Suppressor macrophage (primary cell): ENCODE measurements at places on chromosomes 7 and 10.

DNA sequence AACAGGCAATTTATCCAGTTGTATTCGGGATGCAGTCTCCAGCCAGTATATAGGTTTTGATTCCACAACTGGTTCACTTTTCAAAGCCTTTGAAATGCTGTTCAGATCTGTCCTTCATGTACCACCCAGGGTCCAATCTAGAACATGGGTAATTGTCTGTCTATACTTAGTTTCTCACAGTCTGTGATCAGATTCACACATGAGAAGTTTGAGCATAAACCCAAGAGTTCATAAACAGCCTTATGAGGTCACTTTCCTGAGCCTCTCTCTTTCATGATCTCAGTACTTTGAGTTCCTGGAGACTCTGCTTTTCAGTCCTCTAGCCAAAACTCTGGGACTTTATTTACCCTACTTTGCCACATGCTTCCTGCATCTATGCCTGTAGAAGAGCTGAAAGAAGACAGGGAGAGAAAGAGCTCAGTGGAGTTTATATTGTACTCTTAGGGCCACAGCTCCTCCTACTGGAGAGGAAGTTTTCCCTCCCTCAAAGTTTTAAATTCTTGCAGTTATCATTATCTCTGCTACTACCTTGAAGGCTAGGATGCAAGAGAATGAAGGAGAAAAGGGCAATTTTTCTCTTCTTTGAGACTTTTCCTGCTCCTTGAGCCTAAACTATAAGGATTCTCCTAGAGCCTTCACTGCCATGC, 172.0 kb downstream of the ZEB1 start:
- peak; percentile 74 for DNase-seq

- DNase-seq: no peak
These were observed 8.7 kb downstream of the PITRM1 start for GRCh38 chr10:3163879-3164278.

DNA sequence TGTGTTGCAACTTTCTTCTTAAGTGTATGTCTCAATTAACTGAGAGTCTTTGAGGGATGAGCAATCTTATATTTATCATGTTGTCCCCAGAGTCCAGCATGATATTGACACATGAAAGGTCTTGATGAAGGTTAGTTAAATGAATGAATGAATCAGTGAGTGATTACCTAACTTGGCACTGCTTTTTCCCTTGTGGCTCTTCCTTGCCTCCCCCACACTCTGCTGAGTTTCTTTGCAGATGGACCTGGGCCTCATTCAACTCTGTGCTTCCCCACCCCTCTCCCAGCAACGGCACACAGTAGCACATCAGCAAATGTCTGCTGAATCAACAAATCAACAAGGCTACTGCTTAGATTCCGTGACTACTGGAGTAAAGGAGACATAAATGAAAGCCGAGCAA, 235.1 kb upstream of the CXCL12 start:
- no peak for DNase-seq

- no peak for DNase-seq
These were observed 92.4 kb upstream of the KMT2E start for GRCh38 chr7:104921596-104921995.

DNA sequence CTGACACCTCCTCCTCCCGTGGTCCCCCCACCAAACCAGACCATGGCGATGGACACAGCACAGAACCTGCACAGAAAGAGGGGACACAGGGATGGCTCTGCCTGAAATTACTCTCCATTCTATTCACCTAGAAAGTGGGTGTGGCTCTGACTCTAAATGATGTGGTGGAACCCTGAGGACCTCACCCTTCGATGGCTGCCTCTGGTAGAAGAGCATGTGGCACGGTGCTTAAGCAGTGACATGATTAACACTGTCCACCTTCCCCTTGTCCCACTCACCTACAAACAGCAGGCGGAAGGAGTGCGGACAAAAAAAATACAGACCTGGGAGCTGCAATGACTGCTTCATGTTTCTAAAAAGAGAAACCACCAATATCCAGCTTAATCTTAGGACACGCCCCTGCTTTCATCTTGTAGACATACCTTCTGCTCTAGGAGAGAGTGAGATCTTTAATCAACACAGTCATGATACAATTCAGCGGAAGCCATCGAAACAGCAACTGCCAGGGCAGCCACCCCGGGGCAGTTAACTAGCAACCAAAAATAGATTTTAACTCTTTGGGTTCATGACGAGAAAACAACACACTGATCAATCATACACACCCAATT, 11.4 kb downstream of the JCAD start:
- no peak for DNase-seq

DNA sequence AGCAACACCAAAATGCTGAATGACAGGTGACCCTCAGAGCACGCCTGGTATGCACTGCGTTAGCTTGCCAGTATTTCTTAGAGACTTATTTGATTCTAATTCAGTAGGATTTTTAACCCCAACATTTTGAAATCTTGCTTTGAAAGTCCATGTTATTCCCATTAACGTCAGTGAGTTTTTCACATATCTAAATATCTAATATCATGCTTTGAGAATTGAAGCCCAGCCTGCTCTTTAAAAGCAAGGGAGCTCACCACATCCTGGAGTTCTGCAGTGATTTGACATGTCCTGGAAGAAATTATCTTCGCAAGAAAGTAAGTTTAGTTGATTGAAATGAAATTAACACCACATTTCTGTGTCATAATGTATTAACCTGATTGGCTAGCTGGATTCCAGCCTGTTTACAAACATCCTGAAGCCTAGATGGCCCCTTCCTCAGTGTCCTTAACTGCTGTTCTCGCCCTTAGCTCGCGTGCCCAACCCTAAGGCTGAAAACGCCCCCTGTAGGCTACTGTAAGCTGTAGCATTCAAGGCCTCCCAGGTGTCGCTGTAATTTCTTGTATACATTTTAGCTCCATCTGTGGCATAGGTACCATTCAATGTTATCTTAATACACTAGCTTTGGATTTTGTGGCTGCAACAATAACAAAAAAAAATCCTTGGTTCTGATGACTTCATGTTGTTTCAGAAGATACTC, 191.5 kb downstream of the MGMT start:
- no peak for DNase-seq

DNA sequence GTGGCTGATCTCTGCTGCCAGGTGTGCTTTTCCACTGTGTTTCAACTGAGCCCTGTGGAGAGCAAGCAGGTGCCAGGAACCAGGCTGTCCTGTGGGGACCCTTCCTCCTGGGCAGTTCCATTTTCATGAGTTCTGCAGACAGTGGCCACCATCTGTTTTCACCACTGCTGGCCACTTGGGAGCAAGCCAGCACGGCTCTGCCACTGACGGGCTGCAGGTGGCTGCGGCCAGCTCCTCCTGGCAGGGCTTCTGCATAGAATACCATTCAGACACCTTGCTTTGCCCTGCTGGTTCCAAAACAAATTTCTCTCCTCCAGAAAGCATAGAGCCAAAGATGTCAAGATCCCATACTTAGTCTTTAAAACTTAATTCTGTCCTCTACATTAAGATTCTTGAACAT, 48.3 kb downstream of the LANCL2 start:
- no peak for DNase-seq

- peak; percentile 61 for DNase-seq
These were observed 2.2 kb upstream of the SKIDA1 start for GRCh38 chr10:21527598-21528235.

DNA sequence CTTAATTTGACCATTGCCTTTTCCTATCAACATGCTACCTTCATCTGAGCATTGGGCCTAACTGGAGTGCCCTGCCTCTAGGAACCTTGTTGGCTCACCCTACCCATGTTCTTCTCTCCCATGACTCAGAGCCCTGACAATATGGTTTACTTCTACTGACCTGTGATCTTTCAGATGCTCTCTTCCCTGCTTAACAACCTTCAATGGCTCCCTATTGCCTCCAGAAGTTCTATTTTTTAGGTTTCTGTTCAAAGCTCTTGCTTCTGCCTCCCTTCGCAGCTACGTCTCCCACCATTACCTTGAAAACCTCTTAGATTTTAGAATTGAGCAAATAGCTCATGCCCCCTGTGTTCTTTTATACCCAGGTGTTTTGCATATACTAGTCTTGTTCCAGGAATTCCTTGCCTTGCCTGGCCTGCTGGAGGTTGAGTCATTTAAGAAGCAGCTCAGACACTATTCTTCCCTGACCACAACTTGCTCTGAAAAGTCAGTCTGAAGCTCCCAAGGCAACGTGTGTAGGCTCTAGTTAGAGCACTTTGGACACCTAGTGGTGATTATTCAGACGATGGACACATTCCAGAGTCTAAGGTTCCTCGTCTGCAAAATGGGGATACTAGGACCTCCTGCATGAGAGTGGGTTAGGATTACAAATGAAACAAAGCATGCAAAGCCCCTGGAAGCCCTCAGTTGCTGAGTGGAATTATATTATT, 64.4 kb upstream of the EMX2 start:
- peak; percentile 22 for DNase-seq

GRCh38 chr7:20079080-20079479, 138.1 kb downstream of the MACC1 start:
- DNase-seq: no peak

DNA sequence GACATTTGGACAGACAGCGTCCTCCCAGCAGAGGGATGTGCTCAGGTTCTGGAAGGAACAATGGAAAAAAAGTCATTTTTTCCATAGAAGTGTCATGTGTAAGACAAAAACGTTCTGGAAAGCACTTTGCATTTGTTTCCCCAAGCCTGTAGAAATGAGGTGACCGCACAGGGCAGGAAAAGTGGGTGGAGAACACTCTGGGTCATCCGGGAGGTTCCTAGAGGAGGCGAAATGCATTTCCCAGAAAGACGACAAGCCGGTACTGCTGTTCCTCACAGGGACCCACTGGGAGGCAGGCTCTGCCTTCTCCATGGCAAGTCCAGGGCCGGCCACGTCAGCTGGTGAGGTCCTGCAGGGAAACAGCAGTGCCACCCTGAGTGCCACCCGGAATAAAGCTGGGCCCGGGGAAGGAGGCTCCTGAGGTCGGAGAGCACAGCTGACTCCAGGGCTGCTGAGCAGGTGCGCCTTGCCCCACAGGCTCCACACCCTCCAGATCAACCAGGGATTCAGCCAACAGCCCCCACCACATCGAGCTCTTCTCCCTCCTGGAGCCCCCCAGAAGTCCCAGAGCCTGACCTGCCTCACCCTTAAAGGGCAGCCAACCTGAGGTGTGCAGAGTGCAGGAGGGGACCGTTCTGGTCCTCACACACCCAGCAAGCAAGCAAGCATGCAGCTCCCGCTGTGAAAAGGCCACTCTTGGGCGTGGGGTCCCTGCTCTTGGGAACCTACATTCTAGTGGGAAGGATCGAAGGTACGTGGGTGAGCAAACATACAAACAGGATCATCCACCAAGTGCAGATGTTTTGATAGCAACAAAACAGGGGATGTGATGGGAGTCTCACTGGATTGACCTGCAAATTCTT, 28.8 kb upstream of the INPP5A start:
- no peak for DNase-seq
